ENCODE measurements at places on chromosomes 2 and 18.

DNA sequence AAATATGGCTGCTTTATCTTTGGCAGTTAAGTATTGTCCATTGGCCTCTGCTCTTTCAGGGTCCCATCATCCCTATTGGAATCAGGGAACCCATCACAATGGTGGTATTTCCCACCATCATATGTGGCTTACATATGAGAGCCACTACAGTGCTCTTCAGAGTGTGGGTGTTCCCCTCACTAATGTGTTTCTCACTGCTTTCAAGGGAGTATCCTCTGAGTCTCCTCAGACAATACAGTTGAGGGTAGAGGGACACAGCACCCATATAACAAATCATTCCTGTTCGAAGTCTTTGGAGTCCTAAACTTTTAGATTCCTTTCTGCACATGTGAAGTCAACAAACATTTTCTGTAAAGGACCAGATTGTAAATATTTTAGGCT, 48.8 kb upstream of the DNAJC10 start:
- no peak for DNase-seq

DNA sequence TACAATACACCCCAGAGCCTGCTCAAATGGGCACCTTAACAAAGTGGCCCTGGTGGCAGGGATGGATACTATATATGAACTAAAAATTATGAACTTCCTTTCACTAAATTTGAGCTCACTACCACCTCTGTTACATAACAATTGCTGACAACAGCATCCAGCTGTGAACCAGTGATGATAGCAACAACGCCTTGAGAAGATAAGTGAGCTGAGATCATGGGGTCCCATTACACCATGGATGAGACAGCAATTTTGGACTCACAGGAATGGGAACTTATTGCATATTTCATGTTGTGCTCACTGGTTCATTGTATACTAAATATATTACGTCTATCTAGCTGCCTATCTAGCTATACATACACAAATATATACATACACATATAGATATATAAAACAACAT, 16.9 kb upstream of the ALMS1 start:
- no peak for DNase-seq

DNA sequence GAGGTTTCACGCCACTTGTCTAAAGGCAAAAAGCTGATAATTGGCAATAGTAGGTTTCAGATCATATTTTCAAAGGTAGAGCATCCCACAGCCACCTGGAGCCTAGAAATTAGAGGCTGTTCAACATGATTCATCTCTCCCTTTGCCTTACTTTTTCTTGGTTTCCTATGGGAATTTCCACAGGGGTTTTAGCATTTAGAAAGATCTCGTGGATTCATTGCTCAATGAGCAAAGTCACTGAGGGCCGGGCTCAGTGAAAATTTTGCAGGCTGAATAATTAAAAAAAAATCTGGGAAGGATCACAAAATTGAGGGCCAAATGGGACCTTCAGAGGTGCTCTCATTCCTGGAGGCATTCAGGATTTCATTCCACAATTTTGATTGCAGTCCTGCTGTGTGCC, 137.1 kb downstream of the VAPA start:
- DNase-seq: no peak

DNA sequence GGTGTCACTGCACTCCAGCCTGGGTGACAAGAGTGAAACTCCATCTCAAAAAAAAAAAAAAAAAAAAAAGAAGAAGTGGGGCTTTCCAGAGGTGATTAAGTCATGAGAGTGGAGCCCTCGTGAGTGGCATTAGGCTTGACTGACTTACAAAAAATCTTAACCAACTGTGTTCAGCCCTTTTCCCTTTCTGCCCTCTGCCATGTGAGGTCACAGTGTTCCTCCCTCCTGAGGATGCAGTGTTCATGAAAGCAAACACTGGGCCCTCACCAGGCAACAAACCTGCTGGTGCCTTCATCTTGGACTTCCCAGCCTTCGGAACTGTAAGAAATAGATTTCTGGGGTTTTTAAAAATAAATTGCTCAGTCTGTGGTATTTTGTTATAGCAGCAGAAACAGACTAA, 37.0 kb upstream of the METTL21A start:
- DNase-seq: no peak

- no peak for DNase-seq
Observed at GRCh38 chr2:3160751-3161330, 216.8 kb downstream of the EIPR1 start.
